Left hindlimb (tissue), 1 donor: ENCODE measurements at places on chromosomes 2 and 18.

DNA sequence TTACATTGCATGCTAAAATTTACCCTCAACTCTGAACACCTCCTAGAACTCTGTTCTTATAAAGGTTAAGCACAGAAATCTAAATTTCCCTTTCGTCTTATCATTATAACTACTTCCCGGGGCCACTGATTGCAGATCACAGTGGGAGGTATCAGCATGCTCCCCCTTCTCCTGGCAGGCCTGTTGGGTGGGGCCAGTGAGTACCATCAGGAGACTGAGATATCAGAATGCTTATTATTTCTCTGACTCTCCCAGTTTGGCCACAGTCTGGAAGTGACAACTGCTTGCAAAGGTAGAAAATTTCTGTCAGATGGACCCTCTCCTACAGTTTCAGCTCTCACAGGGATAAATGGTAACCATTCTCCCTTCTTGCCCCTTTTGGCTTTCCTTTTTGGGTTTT, 62.6 kb downstream of the DSEL start:
- DNase-seq: no peak

DNA sequence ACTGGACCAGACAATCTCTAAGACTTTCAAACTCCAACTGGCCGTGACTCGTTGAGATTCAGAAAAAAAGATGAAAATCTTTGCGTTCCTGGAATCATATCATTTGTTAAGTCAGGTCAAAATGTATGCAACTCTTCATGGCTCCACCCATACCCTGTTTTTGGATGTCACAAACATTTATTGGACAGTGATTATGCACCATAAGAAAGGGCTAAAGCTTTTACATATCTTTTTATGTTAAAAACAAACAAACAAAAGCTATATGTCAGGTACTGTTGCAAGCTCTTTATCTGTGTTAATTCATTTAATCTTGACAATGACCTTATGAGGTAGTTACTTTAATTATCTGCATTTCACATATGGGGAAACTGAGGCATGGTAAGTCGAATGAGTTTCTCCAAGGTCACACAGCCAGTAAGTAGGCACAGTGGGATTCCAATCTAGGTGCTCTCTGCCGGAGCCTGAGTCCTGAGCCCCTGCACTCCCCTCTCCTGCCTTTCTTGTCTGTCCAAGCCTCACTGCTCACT, 145.7 kb upstream of the MYCN start:
- DNase-seq: no peak

DNA sequence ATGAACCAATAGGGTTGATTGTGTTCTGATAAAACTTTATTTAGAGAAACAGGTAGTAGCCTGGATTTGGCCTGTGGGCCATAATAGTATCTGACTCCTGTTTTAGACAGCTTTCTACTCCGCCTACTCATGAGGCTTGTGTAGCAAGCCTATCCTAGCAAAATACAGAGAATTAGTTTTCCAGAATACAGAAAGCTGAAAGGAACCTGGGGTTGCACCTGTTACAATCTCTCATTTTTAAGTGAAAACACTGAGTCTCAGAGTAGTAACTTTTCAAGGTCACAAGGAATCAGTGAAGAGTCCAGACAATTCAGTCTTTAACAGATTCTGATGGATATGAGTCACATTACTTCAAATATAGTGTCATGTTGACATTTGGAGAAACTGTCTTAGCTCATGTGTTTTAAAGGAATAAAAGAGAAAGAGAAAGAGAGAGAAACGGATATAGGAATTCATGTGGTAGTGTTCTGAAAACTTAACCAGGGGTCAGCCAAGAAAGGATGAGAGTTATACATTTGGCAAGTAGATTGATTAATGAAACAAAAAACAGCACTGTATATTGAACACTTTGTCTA, 17.0 kb downstream of the ARHGAP28 start:
- no peak for DNase-seq

DNA sequence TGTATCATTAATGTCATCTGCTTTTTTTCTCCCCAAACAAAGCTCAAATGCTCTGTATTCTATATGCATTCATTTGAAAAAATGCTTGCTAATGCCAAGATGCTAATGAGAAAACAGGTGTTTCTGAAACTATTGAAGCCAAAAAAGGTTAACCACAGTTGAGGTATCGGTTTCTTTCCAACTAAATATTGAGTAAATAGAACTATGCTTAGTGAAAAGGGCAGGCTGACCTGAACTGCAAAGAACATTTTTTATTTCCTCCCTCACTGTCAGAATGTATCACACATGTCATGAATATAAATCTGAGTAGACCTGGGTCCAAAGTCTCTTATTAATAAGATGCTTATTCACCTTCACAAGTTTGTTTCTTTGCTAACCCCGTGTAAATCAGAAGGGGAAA, 866.6 kb downstream of the CPS1 start:
- no peak for DNase-seq

GRCh38 chr2:196597531-196597930, 42.0 kb upstream of the CCDC150 start:
- DNase-seq: no peak

- no peak for DNase-seq
These were observed 22.0 kb downstream of the RELCH start for GRCh38 chr18:62209046-62209445.

GRCh38 chr2:18626958-18627650, 37.7 kb upstream of the NT5C1B start:
- DNase-seq: no peak

GRCh38 chr2:207385076-207385475, 144.7 kb upstream of the CREB1 start:
- DNase-seq: no peak

- no peak for DNase-seq
These were observed 112.6 kb downstream of the ARHGAP28 start for GRCh38 chr18:6842081-6842480.
